ENCODE measurements at places on chromosomes 3 and 15.
A peak's percentile ranks its signal among the peaks of the same experiment; 100 is the strongest.

DNA sequence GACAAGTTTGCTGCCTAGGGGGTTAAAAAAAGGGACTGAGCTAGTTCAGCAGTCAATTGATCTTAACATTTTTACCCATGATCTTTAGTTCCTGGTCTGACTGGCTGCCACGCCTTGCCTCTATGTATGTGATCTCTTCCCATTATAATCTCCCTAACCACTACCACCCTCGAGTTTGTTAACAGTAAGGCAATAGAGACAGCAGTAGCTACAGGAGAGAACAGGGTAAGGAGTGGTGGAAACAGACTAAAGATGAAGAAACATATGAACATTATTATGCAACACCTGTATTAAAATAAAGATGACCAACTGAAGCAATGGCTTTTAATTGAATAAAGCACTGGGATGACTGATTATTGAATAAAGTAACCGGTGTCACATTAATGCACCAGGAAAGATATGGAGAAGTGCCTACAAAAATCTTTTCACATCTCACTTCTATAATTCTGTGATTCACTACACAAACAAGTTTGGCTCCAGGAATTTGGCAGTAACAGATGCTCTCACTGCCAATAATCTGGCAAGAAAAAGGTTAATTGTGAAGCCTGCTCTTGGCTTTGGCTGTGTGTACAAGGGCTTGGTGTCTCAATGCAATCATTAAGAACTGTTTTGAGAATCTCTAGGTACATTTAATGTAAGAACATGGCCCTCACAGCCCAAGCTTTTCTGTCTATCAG is 95.7 kb downstream of the HHLA2 start:
- no peak for DNase-seq

DNA sequence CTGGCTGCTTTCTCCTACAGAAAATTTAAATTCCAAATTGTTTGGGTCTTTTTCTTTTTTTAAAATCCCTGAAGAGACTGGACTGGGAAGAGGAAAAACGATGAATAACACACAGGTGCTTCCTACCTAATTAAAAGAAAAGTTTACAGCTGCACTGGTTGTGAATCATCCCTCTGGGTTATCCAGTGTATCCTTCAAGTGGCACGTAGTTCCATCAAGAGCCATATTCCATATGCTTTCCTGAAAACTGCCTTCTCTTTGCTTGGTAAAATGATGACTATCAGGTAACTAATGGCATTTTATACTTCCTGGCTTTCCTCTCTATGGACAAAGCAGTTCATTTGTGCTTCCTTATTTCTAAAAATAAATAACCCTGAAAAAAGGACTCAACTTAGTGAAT is 123.2 kb downstream of the MAGI1 start:
- DNase-seq: no peak

DNA sequence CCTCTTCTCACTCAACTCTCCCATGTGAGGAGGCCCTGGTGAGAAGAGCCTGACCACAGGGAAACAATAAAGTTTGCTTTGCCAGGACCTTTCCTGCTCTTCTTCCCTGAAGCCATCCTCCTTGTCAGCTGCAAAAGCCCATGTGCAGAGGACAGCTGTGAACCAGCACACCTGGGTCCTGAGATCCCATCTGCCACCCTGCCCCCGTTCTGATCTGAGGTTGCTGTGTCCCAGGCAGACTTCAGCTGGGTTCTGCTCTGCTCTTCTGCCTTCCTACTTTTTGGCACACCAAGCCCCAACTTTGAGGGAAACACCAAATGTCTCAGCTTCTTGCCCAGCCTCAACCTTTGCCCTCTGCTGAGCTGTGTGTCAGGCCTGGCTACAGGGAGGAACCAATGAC is 595.1 kb upstream of the ARPP21 start:
- no peak for DNase-seq

GRCh38 chr3:93981649-93982048 is 1.7 kb downstream of the ARL13B start:
- no peak for DNase-seq

GRCh38 chr15:25208735-25209134 is 230.1 kb downstream of the UBE3A start:
- DNase-seq: no peak

DNA sequence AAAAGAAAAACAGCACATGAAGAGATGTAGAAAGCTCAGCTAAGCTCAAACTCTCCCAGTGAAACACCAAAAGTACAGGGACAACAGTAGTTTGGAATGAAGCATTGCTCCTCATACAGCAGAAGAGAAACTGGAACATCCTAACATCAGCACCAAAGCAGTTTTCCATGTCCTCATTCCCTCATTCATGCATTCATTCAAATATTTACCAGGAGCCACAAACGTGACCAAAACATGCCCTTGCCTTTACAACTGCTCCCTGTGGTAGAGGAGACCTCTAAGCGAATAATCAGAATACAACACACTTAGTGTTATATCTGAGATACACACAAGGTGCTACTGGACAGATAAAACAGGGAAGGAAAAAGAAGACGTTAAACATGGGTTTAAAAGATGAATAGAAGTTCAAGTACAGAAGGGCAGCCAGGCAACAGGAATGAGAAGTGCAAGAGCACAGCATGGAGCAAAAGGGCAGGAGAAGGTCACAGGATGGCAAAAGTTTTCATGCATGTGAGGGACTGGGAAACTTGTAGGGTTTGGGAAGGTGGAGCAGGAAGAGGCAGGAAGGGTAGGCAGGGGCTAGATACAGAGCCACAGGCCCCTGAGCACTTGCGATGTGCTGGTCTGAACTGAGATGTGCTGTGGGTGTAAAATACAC is 58.5 kb upstream of the LMCD1 start:
- DNase-seq: peak; percentile 38

DNA sequence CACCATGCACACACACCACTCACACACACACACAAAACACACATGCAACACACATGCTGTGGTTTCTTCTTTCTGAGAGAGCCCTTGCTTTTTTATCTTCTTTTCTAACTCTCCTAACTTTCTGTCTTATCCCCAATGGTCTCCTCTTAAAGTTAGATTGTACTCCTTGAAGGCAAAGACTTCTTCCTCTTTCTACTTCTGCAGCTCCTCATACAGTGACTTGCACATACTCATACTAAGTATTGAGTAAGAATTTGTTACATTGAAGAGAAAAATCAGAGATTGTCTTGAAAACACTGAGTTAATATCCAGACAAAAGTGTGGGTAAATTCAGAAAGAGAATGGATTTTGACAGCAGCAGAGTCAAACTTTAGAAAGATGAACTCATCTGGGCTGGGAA is 64.4 kb downstream of the GTPBP8 start:
- no peak for DNase-seq

- no peak for DNase-seq
Observed at GRCh38 chr3:127477396-127477795, 113.1 kb downstream of the TPRA1 start.

DNA sequence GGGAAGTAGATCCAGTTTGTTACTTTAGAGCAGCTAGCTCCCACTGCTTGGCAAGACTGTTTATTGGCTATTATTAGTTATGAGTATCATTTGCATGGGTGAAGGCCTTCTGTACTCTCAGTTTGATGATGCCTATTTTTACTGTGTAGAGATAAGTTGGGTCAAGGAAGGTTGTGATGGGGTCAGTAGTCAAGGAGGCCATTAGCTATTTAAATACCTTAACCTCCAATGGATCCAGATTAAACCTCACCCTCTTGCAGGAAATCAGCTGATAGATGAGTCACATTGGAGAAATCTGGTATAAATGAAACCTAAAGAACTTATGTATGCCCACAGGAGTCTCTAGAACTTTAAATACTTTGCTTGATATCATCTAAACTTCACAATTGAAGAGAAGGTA is 45.0 kb downstream of the THBS1 start:
- no peak for DNase-seq

- DNase-seq: peak; percentile 66
Observed at GRCh38 chr15:19987389-19988048, 554.1 kb downstream of the GOLGA6L6 start.

DNA sequence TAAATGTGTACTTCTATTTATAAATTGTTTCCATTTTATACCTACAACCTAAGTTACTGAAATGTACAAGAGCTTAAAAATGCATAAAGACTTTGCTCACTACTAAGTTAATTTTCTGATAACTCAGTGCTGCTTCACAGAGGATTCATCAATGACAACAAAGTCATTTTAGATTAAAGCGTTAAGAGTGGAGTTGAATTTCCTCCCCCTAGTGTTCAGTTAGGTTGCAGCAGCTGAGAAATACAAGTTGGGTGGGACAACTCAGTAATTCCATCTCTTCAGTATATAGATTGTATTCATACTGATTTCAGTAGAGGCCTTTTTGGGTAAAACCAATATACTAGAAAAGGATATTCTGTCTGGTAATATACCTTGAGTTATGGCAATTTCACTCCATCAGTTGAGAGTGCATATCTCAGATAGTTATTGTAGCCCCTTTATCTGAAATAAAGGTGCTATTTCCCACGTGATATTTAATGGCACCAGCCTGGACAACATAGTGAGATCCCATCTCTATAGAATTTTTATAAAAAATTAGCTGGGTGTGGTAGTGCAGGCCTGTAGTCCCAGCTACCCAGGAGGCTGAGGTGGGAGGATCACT is 6.9 kb upstream of the RPL35A start:
- DNase-seq: peak; percentile 77

DNA sequence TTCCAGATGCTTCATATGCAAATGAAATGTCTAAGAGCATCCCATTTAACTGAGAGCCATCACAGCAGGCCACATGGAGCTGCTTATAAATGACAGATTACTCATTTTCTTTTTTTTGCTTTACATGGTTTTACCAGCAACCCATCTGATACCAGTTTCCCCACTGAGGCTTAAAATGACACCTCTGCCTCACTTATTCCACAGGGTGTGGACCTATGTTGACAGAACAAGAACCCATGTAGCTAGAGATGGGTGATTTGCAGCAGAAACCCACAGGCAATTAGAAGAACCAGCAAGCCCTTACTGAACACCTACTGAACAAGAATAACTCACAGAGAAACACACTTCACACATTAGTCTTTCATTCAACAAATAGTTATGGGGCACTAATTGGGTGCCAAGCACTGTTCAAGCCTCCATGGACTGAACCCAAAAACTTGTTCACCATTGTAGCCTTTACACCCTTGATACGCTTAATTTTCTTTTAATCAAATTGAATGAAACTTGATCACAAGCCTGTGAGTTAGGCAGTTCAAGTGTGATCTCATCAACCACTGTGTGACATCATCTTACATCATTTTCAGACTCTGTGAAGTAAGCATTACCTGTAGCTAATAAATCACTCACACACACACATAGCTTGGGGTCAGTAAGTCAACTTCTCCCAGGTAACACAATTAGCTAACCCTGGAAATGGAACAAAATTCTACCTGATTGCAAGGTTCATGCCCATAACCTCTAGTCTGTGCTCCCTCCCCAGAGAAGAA is 45.4 kb downstream of the MAGI1 start:
- DNase-seq: no peak

GRCh38 chr3:65914740-65915367 is 123.9 kb downstream of the MAGI1 start:
- no peak for DNase-seq

GRCh38 chr15:63080634-63081250 is 38.2 kb downstream of the TPM1 start:
- DNase-seq: no peak

GRCh38 chr3:12773030-12773709 is 14.1 kb upstream of the TMEM40 start:
- DNase-seq: no peak

GRCh38 chr3:146161663-146162002 is 649 bp upstream of the PLOD2 start:
- peak; percentile 76 for DNase-seq

GRCh38 chr3:4440951-4441350 is 26.1 kb downstream of the SUMF1 start:
- DNase-seq: no peak

DNA sequence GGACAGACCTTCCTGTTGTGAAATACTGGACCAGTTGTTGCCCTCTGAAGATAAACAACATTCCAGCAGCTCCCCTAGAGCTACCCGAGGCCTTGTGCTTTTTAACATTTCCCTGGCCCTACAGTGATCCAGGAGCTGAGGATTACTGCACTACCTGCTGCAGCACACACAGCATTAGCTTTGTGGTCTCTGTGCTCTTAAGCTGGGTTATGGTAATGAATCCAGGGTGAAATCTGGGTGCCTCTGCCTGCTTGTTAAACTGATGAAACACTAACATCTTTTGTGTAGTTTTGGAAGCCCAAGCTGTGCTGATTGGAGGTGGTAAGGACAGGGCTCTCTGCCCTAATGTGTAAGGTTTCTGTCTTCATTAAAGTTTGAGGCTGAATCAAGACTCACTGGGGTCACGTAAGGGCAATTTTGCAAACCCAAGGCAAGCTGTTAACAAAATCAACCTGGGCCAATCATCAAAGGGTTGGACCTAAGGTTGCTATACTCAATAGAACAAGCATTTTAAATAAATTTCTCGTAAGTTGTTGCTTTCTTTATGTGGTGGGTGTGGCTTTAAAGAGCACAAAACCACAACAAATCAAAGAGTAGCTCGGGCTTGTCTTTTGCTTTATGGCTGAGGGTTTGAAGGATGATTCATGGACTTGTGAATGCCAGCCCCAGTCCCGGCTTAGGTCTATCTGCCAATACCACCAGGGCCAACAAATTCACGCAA is 183.9 kb downstream of the TPRG1 start:
- peak; percentile 38 for DNase-seq

GRCh38 chr3:127801731-127802313 is 20.5 kb downstream of the MGLL start:
- DNase-seq: no peak

DNA sequence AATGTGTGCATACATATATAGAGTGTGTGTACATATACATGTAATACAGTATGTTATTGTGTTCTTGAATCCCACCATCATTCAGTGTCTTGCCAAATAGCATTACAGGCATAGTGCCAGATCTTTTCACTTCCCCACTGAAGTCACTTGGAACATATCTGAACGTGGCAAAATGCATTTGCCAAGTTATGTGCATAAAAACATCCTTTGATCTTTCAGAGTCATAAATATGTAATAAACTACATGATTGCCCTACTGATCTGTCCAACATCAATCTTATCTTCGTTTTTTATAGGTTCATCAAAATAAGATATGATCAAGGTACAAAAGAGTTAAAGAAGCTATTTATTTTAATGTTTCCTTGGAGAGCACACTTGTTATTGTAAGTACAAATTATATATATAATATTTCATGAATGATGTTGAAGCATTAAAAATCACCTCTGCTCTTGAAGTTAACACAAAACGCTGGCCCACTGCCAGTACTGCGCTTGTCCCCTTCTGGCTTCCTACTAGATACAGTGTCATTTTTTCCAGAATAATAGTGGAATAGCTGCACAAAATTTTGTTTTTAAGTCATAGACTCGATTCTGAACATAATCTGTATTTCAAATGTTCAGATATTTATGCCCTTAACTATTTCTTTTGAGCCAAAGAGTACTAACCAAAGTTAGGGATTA is 549.5 kb upstream of the ARRDC4 start:
- DNase-seq: peak; percentile 57

Data from HT-29 (cell line).